GM20000 (cell line): ENCODE measurements at places on chromosomes 6 and 20.

DNA sequence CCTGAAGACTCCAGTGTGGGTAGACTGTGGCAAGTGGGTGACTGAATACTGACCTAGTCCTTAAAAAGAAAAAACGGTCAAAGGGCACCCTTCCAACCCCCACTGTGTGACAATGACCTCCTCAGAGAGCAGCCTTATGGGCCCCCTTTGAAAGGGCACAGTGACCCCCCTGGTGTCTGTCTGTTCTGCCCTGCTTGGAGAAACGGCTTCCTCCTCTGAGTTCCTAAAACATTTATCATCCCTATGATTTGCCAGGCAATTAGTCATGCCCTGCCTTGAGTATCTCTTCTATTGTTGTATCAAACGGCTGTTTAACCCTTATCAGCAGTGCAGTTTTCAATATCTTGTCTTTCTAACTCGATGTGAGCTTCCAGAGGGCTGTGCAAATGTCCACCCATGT, 21.0 kb upstream of the STX16 start:
- no peak for DNase-seq

DNA sequence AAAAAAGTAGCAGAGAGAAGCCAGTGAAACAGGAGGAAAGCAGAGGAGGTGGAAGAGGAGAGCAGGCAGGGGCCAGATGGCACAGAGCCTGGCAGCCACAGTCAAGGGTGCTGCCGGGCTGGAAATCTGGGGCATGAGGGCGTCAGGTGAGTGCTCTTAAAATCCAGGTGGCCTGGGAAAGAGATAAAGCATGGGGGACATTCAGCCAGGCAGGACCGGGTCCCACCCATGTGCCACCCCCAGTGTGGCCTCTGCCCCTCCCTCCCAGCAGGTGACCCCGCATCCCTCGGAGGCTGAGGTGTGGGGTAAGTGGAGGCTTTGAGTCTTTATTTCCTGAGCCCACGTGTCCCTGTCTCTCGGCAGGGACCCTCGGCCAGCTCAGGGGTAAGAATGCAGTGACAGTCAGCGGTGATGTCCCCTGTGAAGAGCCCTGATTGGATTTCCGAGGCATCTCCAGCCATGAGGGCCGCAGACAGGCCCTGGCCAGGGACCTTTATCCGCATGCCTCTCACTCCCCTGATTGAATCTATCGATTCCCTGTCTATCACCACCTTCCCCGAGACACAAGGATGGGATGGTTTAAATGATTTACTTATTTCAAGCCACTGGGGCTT, 33.8 kb upstream of the SULF2 start:
- DNase-seq, result no peak

DNA sequence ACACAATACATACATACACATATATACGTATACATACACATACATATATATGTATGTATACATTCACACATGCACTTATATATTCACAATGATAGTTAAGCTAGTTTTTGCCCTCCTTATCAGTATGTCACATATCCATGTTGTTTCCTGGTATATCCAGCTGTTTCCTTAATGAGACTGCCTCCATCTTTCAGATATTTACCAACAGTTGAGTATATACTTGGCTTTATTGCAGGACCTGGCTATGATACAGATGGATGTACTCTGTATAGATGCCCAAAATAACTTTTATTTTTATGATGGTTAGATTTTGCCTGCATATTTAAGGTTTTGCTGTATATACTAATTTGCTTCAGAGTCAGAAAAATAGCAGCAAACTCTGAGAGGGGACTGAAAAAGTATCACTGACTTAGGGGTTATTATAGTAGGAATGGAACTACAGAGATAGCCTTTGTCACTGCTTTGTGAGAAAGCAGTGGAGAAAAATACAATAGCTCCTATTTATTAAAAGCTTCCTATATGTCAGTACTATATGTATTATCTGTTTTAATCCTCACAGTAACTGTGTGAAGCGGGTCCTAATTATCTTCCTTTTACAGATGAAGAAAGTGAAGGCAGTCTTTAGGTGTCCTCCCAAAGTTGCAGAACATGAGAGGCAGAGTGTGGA, 35.5 kb downstream of the CARMIL1 start:
- DNase-seq, result no peak

DNA sequence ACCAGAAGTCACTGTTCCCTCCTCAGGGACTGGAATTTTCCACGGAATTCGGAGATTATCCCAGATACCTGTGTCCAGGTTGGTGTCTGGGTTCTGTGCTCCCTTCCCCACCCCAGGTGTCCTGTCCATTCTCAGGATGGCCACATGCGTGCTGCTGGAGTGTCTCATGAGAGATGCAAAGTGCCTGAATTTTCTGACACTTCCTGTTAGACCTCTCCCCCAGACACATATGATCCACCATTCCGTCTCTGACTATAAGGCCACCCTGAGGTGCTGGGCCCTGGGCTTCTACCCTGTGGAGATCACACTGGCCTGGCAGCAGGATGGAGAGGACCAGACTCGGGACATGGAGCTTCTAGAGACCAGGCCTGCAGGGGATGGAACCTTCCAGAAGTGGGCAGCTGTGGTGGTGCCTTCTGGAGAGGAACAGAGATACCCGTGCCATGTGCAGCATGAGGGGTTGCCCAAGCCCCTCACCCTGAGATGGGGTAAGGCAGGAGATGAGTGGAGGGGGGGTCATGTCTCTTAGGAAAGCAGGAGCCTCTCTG, 14.4 kb upstream of the HLA-A start:
- DNase-seq, result no peak

DNA sequence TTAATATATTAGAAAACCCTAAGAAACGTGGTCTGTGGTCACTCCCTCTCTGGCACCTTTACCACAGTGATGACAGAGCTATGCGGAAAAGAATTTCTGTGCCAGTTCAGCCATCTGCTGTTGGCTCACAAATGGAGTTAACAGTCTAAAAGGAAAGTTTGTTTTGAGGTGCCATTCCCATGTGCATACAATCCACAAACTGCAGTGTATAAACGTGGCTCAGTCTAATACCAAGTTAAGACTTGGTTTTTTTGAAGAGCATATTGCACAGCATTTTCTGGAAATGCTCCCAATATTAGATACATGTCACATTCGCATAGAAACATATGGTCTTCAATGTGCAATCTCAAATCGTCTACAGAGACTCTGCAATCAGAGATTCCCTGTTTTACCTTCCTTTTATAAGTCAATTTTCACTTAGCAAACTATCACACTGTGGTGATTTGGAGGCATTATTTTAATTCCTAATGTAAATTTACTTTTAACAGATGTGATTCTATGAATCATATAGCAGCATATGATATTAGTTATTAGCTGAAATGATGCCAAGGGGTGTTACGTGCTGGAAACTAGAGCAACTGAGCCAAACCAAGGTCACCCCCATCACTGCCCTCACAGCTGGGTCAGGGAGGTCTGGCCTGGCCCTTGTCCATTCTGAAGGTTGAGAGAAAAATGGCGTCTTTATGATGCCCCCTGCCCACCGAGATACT, 383.5 kb downstream of the PRKN start:
- no peak for DNase-seq

GRCh38 chr20:9495701-9496100, 18.7 kb upstream of the LAMP5 start:
- DNase-seq, result no peak

- DNase-seq, result no peak
Measured at GRCh38 chr6:12958052-12958706, 241.6 kb downstream of the PHACTR1 start.

DNA sequence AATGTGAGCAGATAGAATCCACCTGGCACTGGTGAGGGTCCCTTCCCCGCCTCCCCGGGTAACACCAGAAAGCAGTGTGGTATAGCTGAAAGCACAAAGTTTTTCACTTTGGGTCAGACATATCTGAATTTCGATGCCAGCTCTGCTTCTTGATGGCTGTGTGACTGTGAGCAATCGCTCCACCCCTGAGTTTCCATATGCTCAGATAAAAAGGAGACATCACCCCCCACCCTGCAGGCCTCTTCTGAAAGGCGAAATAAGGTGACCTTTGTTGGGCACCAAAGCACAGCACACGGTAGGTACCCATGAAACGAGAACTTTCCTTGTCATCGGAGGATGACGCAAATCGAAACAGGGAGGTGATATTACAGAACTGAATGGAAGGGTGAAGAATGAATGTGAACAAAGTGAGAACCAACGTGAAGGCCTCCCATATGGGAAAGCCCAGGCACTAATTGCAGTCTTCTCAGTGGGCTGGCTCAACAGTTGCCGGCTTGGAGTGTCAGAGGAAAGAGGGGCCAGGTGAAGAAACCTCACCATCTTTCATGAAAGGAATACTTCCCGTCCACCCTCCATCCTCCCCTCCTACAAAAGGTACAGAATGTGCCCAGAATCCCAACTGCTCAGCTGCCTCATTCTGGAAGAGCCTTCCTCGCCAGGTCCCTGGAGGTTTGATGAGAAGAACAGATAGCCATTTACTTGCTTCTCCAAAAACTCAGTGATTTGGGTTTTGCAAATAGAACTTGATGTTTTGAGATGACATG, 61.8 kb downstream of the NFATC2 start:
- peak; percentile 62 for DNase-seq

DNA sequence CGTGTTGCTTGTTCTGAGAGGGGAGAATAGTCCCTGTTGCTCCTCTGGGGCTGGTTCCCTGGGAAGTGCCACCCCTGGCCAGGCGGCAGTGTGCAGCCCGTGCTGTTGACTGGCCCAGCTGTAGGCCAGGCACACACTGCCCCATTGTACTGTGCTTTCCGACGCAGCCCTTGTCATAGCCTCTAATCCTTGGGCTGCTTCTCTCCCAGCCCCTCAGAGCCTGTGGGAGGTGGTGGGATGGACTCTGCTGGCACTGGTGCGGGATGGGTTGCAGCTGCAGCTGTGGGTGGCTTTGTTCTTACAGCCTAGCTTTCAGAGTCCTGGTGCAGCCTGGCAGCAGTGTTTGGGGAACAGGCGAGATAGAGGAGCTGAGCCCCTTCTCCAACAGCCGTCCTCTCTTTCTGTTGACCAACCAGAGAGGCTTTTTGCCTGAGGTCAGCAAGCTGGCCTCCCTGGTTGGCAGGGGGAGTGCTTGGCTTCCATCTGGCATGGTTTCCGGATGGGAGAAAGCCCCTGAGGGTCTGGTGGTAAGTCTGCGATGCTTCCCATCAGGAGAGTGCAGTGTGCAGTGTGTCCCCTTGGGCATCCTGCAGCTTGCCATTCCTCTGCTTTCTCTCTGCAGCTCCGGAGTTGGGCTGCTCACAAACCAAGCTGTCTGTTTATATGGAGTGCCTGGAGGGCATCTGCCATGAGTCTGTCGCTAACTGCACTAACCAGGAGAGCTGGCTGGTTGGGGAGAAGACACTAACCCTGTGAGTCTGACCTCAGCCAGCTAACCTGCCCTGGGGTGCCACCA, 12.1 kb downstream of the TJAP1 start:
- DNase-seq, result no peak

DNA sequence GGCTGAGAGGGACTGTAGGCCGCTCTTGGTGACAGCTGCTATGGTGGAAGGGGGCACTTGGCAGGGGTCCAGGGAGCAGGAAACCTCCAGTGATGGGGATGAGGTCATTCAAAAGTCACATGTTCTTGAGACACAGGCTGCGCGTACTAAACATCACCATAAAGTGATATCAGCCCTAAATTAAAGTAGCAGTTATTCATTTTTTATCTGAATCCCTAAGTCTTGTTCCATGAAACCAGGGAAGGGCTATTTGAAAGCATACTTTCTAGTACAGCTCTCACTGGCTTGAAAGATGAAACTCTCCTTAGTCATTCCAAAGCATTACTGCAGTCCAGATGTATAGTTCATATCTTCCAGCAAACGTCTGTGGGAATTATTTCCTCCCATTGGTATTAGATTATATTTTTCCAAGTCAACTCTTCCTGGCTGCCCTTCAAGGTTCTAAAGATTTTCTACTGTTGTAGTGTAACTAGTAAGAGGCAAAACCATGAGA, 373.1 kb downstream of the CD109 start:
- DNase-seq, result no peak

GRCh38 chr6:125821825-125822281, 31.1 kb downstream of the NCOA7 start:
- no peak for DNase-seq

DNA sequence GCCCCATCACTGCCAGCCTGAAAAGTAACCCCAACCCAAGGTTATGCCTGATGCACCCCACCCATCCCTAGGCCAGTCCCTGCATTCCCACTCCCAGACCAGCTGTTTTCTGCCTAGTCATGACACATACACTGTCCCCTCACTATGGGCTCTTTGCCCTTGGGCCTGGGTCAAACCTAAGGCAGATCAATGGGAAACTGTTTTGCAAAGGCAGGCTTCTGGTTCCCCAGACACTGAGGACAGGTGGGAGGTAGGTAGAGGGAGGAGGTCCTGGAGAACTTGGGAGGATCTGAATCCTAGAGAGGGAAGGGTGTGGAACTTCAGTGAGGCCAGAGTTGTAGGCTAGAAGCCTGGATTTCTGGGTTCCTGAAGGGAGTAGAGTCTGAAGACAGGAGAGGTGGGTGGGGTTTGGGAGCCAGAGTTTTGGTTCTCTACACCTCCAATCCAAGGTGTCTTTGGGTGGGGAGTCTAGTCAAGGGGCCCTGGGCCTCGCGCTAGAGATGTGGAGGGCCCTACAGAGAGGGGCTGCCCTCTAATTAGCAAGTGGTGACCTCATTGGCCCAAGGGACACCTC, 2.0 kb downstream of the CLIC1 start:
- no peak for DNase-seq

DNA sequence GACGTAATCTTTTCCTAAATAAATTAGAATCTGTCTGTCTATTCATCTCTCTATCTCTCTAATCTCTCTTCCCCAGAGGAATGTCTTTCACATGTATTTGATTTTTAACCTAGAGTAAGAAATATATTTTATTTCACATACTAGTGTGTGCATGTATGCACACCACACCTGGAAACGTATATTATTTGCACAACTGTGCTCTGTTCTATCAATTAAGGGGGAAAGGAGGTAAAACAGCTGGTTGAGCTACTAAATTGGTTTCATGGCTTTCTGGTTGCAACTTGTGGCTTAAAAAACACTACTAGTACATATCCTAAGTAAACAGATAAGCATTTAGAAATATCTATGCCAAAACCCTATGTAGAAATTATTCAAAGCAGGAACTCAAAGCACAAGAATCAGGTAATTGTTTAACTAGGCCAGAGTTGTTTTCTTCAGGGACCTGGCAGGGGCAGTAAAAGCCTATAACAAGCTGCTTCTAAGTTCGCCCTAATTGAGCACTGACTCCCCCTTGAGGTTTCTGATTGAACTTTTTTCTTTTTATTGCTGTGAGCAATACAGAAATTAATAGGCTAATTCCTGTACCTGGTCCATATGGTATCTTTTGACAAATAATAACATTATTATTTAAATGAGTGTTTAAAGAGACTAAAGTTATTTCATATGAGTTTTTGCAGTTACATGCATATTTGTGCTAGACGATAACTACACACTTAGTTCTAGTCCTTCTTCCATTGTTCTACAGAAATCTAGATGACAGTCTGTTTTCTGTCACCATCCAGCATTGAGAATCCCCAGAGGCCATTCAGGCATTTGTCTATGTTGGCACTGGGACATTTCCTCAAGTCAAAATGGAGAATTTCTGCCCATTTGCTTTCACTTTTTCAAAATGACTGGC, 88.6 kb downstream of the MCHR2 start:
- peak; percentile 37 for DNase-seq

- peak; percentile 8 for DNase-seq
Measured at GRCh38 chr6:145863988-145864616, 49.5 kb upstream of the FBXO30 start.
